ENCODE measurements at places on chromosomes 1 and 21. TPM values are rescaled to one million over a fixed set of nuclear protein-coding genes. Genes with fewer than 3 reads are reported as not detected.

Gene MCOLN2
- 56.1 TPM for total RNA-seq

Gene TMPRSS2
- not detected for total RNA-seq

GRCh38 chr21:36926989-36927718 lies 39.3 kb downstream of the HLCS start:
- H3K27ac ChIP-seq: no peak overlapping the region
- no peak overlapping the region for H3K4me3 ChIP-seq
- DNase-seq: no peak
- H3K4me1 ChIP-seq: peaks cover 19% of the 10 kb centered on the region

- no peaks in the 10 kb centered on the region for H3K27me3 ChIP-seq
- H3K36me3 ChIP-seq: peaks cover 3% of the 10 kb centered on the region
- no peak overlapping the region for H3K27ac ChIP-seq
- no peak for DNase-seq
- H3K4me1 ChIP-seq: peaks cover 40% of the 10 kb centered on the region
- no peak overlapping the region for H3K4me3 ChIP-seq
Measured at GRCh38 chr1:113780374-113781146, 21.3 kb upstream of the PHTF1 start.

DNA sequence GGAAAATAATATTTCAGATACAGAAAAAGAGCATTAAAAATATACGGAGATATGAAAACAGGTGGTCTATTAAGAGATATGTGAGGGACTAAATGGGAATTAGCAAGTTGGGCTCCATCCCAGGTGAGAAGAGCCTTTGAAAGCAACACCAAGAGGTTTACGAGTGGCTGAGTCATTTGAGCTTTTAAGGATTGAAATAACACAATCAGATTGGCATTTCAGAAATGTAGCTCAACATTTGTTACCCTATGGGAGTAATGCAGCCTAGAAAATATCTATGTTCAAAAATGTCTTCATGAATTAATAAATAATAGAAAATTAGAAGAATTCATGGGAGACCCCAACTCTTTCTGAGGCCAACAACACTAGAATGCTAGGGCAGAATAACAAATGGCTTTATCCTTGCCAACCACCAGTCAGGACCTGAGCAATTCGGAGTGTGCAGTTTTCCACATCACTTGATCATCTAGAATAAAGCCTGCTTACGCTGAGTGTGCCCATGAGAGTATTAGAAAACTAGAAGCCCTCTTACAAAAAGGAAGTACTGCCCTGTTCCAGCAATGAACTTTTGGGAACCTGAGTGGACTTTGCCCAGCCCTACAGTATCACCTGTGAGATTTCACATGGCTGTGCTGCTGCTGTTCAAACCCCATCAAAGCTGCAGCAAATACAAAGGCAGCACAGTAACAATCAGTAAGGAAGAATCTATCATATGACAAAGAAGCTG lies 538.0 kb upstream of the CAMK1G start:
- H3K4me1 ChIP-seq: no peaks in the 10 kb centered on the region
- no peak overlapping the region for H3K27ac ChIP-seq
- no peak for DNase-seq
- no peaks in the 10 kb centered on the region for H3K27me3 ChIP-seq
- no peak overlapping the region for H3K4me3 ChIP-seq

- no peaks in the 10 kb centered on the region for H3K4me1 ChIP-seq
- no peak overlapping the region for H3K27ac ChIP-seq
- H3K27me3 ChIP-seq: no peaks in the 10 kb centered on the region
- H3K4me3 ChIP-seq: no peak overlapping the region
- DNase-seq: peak; percentile 78
- no peaks in the 10 kb centered on the region for H3K36me3 ChIP-seq
Measured at GRCh38 chr1:220803401-220804201, 16.9 kb downstream of the MTARC1 start.

GRCh38 chr21:42855171-42855936 lies 24.0 kb downstream of the WDR4 start:
- no peak overlapping the region for H3K27ac ChIP-seq
- H3K27me3 ChIP-seq: no peaks in the 10 kb centered on the region
- H3K4me1 ChIP-seq: no peaks in the 10 kb centered on the region
- H3K36me3 ChIP-seq: peaks cover 13% of the 10 kb centered on the region
- no peak overlapping the region for H3K4me3 ChIP-seq
- DNase-seq: no peak

DNA sequence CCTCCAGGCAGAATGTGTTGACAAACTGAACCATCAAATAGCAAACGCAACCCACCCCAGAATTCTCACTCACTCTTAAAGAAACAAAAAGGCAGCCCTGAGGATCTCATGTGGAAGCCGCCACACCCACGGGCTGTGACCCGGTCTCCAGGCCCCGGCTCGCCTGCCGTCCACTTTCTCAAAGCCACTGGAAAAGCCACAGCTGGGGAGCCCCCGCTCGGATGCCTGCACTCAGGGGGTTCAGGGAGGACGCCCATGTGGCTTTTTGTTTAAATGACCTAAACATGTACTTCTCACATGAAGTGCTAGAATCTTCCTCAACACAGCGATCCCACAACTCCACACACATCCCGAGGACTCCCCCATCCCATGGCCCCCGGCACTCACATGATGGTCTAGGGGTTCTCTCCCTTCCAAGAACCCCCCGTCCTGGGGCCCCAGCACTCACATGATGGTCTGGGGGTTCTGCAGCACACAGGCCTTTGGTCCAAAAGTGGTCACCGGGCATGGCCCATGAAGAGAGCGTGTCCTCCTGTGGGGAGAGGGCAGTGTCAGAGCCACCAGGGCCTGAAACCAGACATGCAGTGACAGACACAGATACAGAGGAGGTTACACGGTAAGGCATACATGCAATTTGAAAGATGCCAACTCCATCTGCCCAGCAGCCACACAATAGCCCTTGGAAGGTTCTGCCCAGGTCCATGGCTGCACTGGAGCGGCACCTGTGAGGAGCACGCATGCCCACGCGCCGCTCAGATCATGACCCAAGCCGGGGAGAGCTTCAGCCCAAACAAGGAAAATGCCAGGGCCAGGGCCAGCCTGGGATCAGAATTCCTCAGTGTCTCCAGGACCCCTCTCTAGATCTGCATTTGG lies 16.5 kb downstream of the NADK start:
- H3K4me1 ChIP-seq: peaks cover 3% of the 10 kb centered on the region
- H3K27me3 ChIP-seq: no peaks in the 10 kb centered on the region
- no peak for DNase-seq
- no peak overlapping the region for H3K4me3 ChIP-seq
- H3K36me3 ChIP-seq: peaks cover 29% of the 10 kb centered on the region
- H3K27ac ChIP-seq: no peak overlapping the region

DNA sequence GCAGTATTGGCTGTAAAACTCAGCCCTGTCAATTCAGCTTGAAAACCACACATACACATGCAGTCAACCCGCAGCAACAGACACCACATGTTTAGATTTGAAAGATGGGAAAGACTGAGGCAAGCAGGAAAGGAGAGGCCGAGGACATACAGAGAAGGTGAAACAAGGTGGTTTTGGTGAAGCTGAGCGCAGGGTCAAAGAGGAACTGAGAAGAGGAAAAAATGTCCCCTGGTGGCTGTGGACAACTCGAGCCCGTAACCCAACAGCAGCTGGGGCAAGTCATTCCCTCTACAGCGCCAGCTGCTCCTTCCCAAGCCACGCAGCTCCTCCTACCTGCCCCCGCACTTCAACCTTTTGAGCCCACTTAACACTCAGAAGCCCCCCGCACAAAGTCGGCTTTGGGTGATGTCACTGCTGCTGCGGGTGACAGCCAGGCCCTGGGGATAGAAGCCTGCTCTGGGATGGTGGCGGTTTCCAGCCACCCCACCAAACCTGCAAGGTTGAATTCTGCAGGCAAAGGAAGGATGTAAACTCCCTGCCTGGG lies 63.0 kb downstream of the KCNN3 start:
- H3K4me3 ChIP-seq: peak overlapping the region; percentile 17
- peak overlapping the region; percentile 73 for H3K27ac ChIP-seq
- no peaks in the 10 kb centered on the region for H3K27me3 ChIP-seq
- peaks cover 72% of the 10 kb centered on the region for H3K4me1 ChIP-seq
- H3K36me3 ChIP-seq: no peaks in the 10 kb centered on the region
- DNase-seq: peak; percentile 69
